ENCODE measurements at places on chromosomes 3 and 15.

DNA sequence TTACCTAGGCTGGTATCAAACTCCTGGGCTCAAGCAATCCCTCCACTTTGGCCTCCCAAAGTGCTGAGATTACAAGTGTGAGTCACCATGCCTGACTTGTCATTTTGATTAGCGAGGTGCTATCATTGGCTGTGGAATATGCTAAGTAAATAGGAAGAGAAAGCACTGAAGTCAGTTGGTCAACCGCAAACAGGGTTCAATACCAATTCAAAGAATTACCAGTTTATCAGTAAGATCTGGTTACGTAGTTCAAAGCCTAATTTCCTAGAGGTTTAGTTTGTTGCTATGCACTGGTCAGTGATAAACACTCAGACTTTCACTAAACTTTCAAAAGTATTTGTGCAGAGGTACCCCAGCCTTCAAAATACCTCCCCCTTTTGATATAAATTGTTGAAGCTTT, 29.5 kb downstream of the GLB1 start:
- no peak for DNase-seq

DNA sequence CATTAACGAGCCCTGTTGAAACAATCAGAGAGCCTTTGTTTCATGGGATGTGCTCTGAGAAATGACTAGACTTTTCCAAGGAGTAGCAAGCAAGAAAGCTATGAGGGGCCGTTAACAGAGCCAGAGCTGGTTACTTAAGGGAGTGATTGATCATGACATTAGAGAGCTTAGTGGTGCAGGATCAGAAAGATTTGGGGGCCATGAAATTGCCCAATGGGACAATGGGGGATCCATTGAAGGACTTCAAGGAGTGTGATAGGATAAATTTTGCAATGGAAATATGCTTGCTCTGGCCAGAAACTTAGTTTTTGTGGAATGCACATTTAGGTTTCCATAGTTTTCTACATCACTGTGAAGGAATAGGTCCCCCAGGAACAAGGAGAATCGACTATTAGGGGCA, 45.6 kb downstream of the LRRC3B start:
- DNase-seq, result no peak

GRCh38 chr3:47414666-47415587, 34.1 kb downstream of the PTPN23 start:
- DNase-seq, result no peak

- no peak for DNase-seq
Measured at GRCh38 chr3:30693470-30694120, 87.2 kb downstream of the TGFBR2 start.

DNA sequence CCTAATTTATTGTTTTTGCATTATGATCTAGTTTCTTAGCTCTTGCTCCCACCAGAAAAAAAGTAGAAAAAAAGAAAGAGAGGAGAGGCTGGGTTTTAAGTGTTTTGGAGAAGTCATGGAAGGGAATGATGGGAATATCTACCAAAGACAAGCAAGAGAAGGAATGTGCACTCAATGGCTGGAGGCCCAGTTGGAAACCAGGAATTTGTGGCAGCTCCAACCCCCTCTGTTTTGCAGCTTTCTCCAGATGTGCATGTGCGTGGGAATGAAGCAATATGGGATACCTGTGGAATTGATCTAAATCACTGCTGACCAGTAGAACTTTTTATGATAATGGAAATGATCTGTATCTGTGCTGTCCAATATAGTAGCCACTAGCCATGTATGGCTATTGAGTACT, 27.1 kb downstream of the EIF2AK4 start:
- no peak for DNase-seq

DNA sequence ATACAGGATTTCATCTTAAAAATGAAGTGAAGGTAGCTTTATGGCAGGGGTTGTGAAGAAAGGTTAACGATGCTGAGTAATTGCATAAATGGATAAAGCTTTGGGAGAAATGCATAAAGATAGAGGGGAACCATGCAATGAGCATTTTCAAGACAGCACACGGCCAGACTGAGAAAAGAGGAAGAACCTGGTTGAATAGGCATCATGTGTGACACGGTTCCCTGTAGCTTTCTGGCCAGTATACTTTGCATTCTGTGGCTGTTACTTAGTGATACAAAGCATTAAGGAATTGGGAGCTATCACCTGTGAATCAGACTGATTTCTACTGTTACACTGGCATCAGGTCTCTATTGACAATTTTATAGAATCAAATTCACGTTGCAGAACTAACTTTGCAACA, 33.3 kb downstream of the NR2C2 start:
- no peak for DNase-seq

DNA sequence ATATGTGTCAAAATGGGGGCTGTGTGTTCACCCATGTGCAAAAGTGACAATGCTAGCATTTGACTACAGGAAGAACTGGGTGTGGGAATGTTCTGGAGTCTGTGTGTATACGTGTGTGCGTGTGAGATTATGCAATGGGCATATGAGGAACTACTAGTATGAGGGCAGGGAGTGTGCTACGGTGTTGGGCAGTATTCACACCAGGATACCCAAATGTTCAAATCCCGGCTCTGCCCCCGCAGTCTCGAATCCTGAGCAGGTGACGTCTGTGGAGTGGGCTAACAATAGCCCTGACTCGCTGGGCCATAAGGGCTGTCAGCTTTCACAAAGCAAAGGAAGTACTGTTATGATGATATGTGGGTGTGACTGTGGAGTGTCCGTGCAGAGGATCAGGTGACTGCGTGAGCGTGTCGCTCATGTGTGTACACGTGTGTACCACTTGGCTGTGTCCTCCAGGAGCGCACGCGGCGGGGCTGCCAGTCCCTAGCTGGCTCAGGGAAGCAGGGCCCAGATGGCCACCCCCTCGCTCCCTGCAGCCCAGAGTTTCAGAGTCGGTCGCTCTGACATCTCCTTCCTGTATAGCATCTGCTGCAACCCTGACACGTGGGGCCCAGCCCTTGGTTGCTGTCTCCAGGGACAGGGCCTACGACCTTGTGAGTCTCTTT, 27.2 kb downstream of the IQSEC1 start:
- no peak for DNase-seq

DNA sequence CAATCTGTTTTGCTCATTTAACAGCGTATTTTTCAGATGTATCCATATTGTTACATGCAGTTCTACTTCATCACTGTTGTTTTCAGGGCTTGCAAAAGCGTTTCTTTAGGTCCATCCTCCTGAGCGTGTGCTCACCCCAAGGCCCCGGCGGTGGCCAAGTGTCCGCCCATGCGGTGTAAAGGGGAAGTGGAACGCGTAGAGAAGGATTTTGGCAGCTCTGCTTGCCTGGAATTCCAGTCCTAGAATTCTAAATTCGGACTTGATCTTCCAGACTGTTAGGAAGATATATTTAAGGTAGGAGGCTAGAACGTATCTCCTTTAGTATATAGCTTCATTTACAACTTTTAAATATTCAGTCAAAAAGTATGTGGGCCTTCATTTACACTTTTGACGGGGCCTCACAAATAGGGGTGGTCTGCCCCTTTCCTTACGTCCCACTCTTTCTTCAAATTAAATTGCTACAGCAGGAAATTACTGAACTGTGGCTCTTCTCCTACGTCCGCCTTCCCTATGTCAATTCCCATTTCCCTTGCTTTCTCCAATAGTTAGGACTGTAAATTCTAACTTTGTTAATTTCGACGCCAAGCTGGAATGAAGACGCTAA, 609 bp upstream of the TBC1D23 start:
- DNase-seq, result peak; percentile 82

DNA sequence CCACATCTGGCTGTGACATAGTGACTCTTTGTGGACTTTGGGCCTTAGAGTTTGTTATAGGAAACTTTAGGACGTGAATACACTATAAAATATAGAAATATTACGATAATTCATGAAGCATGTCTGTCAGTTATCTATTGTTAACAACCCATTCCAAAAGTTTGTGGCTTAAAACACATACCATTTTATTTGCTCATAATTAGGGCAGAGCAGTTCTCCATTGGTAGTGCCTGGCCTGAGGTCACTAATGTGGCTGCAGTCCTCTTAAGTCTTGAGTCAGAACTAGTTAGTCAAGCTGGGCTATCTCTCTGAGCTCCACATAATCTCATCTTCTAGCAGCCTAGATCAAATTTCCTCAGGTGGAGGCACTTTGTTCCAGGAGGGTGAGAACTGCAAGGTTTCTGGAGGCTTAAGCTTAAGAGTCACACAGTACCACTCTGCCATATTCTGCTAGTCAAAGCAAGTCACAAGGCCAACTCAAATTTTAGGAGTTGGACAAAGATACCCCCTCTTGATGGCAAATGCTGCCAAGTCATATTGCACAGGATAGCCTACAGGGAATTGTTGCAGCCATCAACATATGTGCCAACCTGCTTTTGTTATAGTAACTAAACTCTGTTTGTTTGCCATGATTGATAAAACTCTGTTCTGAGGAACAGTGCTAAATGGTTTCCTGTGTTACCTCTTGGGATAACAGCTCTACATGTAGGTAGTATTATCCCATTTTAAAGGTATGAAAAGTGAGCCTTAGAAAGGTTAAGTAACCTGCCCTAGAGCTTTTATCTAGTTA, 8.7 kb downstream of the ATXN7 start:
- no peak for DNase-seq

DNA sequence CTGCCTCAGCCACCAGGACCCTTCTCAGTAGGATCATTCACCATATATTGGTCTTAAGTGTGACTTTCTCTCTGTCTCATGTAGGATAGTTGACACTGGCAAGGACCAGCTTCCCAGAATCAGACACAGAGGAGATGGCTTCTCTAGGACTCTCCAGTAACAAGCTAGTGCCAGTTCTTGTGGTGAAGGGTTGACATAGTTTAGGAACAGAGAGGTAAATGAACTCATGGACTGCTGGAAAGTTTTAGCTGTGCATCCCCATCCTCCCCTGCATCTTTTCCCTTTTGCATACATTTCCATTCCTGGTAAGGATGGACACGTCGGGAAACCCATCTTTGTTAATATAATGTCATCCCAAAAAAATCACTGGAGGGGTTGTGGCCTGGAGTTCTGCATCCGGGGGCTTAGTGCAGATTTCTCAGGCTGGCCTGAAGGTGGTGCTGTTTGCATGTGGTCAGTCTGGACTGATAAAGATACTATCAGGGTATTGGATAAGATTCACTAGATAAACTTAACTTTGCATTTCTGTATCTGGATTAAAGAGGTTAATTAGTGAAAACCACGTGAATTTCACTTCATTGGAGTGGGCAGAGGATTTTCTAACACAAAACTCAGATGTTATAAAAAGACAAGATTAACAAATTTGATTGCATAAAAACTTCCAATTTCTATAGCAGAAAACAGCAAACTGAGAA, 110.8 kb downstream of the TBC1D2B start:
- DNase-seq, result no peak

Data from ascending aorta (tissue), 2 donors.